ENCODE measurements at places on chromosomes 6 and 20.

GRCh38 chr6:154446984-154447383 lies 63.5 kb downstream of the CNKSR3 start:
- no peak for DNase-seq

DNA sequence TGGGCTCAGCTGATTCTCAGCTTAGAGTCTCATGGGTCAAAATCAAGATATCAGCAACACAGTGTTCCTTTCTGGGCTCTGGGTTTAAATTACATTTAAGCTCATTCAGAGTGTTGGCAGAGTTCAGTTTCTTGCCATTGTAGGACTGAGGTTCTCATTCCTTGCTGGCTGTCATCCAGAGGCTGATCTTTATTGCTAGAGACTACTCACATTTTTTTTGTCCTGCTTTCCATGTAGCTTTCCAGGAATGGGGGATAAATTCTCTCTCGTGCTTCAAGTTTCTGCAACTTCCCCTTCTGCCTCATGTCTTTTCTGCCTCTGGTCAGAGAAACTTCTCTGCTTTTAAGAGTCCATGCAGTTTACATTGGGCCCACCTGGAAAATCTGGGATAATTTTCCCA lies 86.9 kb downstream of the RFX6 start:
- peak; percentile 74 for DNase-seq

DNA sequence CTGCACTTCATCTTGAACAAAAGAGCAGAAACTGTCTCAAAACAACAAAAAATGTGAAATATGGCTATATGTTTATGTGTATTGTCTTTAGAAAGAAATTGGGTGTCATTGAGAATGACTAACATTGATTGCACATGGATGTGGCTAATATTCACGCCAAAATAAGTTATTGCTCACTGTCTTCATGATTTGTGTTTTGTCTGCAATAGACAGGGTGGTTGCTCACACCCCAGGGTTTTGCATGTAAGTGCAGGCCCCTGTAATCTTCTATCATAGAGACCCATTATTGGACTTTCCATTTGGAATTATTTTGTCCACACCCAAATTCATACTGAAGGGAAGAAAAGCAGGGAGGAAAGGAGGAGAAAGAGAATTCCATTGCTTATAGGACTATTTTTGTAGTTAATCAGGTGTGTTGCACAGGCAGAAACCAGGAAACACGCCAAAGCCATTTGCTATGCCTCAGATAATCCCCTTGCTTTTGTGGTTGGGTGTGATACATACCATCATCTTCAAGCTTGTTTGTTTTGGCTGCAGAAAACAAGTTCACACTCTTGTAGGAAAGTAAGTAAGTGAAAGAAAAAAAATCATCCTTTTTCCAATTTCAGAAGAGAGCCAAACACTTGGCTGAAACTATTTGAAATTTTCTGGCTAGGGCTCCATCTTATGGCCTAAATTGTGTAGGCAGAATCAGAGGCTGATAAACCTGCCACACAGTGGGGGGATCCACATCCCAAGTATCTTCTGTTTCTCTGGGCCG lies 214.1 kb downstream of the COL12A1 start:
- no peak for DNase-seq

GRCh38 chr6:126616866-126617265 lies 277.0 kb downstream of the CENPW start:
- no peak for DNase-seq

DNA sequence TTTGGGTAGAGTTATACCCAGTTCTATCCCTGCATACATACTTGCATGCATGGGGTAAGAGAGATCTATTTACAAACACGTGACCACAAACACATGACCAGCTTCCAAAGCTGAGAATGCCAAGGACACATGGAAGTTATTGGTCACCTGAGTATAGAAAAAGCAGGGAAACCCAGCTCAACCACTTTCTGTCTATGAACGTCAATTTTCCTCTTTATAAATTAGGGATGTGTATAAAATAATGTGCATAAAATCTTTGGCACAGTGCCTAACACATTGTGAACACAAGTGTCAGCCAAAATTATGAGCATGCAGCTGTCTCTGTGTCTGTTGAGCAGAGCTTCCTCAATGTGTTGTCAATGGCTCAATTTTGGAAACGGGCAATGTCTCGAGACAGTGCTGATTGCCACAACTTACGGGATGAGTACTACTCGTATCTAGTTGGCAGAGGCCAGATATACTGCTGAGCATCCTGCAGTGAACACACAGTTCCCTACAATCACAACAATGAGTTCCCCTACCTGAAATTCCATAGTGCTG lies 44.9 kb downstream of the TPD52L1 start:
- DNase-seq = peak; percentile 9

GRCh38 chr6:147752689-147753403 lies 244.4 kb downstream of the SAMD5 start:
- DNase-seq = no peak

DNA sequence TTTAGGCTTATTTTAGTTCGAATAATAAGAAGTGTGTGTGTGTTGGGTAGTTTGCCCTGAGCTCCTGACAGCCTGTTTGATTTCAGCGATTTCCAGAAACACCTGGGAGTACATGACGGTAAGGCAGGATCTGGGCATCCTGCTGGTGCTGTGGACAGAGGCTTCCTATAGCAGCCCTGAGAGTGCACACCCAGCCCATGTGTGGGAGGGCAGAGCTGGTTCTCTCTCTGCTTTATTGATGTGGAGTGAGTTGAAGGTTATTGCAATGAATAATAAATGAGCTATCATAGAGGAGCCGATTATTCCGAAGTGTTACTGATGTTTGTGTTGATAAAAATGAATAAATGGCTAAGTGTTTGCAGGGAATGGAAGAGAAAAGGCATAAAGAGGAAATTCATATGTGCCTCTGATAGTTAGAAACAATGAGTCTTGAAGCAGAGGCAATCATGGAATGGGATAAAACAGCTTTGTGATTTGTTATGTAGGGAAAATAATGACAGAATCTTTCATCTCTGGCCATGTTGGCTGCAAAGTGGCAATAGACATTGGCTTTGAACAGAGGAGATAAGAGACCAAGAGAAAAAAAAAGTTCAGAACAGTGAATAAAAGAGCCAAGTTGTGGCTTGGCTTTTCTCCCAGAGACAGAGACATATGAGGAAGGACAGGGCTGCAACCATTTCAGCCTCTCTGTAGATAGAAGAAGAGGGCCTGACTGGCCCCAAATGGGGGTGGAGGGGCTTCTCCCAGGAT lies 166.2 kb upstream of the CHD6 start:
- no peak for DNase-seq

DNA sequence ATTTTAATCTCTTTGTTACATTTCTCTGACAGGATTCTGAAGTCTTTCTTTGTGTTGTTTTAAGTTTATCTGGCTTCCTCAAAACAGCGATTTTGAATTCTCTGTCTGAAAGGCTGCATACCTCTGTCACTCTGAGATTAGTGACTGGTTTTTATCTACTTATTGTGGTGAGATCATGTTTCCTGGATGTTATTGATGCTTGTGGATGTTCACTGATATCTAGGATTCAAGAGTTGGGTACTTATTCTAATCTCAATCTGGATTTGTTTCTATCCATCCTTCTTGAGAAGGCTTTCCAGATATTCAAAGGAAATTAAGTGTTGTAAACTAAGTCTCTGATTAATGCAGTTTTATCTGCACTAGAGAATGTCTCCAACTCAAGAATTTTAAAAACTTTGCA lies 1076.1 kb upstream of the ADGRB3 start:
- DNase-seq = no peak

- DNase-seq = no peak
Observed at GRCh38 chr6:31438677-31439076, 35.3 kb downstream of the MICA start.

GRCh38 chr6:87237804-87238203 lies 82.4 kb downstream of the ZNF292 start:
- no peak for DNase-seq

- DNase-seq = no peak
Observed at GRCh38 chr6:62615366-62616015, 329.5 kb upstream of the KHDRBS2 start.

DNA sequence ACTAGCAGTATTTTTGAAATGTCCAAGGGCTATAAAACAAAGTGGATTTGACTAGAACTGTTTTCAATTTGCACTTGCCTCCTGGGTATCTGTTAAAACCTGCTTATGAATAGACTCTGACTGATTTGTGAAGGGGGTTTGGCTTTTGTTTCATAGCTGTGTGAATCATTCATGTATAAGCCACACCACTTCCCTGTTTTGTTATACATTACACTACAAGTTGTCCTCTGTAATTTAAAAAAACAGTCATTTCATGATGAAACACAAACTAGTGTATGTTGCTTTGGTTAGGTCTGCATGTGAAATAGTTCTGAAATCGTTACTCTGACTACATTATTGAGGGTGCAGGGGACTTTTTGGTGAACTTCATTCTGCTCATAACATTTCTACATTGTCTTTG lies 121.7 kb downstream of the NKAIN2 start:
- no peak for DNase-seq

GRCh38 chr20:49034070-49034732 lies 11.9 kb upstream of the CSE1L start:
- DNase-seq = no peak

DNA sequence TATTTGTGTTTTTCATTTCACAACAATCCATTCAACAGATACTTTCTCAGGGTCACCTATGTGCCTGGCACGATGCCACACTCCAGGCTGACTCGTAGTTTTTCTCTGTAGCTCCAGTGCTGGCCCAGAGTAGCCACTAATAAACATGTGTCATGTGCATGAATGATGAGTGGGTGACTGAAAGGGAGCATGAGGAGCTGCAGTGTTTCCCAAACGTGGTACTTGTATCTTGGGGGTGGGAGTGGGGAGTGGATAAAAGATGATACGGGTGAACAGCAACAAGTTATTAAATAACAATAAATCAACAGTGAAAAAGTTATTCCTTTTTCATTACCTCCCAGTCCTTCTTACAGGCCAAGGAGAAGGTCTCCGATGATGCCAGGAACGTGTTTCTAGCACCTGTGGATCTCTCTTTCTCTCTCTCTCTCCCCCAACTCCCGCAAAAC lies 17.1 kb downstream of the SRXN1 start:
- DNase-seq = no peak

- no peak for DNase-seq
Observed at GRCh38 chr6:121436274-121436857, 920 bp downstream of the GJA1 start.

DNA sequence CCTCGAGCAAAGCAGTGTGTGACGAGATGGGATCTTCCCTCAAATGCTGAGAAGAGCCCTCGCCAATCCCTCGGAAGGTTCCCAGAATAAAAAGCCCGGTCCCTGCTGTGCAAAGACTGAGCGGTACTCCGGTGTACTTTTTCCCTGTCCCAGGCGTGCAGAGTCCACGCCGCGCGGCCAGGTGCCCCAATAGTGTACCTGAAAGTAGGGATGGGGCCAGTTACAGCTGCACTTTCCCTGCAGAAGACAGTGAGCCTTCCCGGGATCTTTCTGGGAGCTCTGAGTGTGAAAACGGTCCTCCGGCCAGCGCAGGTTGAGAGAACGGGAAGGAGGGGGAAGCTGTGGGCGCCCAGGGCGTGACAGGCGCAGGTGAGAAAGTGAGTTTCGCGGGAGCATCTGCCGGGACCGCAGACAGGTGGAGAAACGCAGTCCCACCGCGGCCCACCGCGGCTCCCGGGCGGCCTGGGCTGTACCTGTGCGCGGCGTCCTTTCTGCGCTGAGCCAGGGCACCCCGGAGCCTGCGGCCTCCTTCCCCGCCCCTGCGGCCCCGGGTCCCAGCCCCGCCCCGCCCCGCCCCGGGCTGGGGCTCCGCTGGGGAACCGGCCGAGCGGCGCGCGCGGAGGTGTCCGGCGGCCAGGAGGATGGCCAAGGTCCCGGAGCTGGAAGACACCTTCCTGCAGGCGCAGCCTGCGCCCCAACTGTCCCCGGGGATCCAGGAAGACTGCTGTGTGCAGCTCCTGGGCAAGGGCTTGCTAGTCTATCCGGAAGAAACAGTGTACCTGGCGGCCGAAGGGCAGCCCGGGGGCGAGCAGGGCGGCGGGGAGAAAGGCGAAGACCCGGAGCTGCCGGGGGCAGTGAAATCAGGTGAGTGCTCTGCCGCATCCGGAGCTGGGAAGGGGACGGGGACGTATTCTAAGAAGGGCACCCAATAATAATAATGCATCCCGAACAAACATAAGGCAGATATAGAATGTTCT lies at the start of gene RFX6:
RFX6 (plus strand) TSS at position 608 of the 977 bp plus-strand sequence; CDS start at position 642, 34 bp downstream.
- peak; percentile 9 for DNase-seq

GRCh38 chr6:98777762-98778161 lies 56.6 kb upstream of the POU3F2 start:
- no peak for DNase-seq
